Foreskin keratinocyte (primary cell): ENCODE measurements at places on chromosomes 3 and 15. TPM values are rescaled to one million over a fixed set of nuclear protein-coding genes. Genes with fewer than 3 reads are reported as not detected.

Gene GP5
- total RNA-seq = not detected in 2 replicates

Gene SCAP
- 50.5 and 54.7 TPM in 2 replicates for total RNA-seq

Gene CD200R1
- total RNA-seq = 0.04 TPM in 1 of 2 replicates, not detected in the other

Gene TIGIT
- total RNA-seq = not detected in 2 replicates

Gene RTP3
- not detected in 2 replicates for total RNA-seq

Gene PIAS1
- total RNA-seq = 19.4 and 23.0 TPM in 2 replicates

Gene CCDC54
- not detected in 2 replicates for total RNA-seq

Gene BTBD1
- 47.9 and 48.4 TPM in 2 replicates for total RNA-seq

Gene NEO1
- 11.4 and 13.5 TPM in 2 replicates for total RNA-seq

Gene PAK6
- total RNA-seq = 14.1 and 15.6 TPM in 2 replicates

Gene CLDN16
- 0.04 TPM in 1 of 2 replicates, not detected in the other for total RNA-seq

Gene SNTN
- total RNA-seq = not detected in 2 replicates
